NCI-H1417 treated with DMSO at 0.1 percent for 48 hours (cell line): ENCODE measurements at places on chromosomes 2 and 18.

DNA sequence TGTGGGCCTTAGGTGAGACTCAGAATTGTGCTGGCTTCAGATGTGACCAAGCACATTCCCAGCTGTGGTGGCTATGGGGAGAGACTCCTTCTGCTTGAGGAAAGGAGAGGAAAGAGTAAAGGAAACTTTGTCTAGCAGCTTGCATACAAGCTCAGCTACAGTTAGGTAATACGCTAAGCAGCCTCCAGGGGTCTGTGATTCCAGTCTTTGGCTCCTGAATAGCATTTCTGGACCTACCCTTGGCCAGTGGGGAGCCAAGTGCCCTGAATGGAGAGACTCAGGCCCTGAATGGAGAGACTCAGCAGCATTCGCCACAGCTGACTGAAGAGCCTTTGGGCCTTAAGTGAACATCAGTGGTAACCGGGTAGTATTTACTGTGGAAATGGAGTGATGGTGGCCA lies 227.4 kb upstream of the CDH7 start:
- no peak for DNase-seq

DNA sequence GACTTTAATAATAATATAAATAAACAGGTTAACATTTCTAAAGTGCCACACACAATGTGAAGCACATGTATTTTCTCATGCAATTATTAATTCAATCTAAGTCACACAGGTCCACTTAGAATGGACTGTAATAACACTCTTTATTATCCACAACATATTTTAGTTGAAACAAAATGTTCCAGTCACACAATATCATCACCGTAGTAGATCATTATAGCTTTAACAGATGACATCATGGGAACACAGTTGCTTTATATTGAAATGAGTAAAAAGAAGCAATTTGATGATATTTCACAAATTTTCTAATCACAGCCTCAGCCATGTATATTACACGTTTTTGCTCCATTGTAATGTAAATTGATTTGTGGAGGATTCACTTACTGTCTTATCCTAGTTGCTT lies 266.3 kb downstream of the MEIS1 start:
- DNase-seq, result no peak

DNA sequence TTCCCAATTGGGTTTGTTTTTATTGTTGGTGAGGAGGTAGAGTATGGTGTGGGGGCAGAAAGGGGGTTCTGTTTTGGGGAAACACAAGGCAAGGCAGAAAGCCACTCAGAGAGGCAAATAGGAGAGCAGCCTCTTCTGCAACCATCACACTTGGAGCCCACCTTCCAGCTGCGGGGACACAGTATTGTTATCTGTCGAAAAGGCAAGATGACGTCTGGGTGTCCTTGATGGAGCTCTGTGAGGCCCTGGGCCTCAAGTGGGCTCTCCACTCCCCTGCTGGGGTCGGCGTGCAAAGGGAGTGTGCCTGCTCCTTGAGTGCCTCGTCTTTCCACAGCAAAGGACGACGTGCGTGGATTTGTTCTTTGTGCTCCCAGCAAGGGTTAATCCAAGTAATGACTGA lies 227.6 kb downstream of the ANAPC1 start:
- no peak for DNase-seq

DNA sequence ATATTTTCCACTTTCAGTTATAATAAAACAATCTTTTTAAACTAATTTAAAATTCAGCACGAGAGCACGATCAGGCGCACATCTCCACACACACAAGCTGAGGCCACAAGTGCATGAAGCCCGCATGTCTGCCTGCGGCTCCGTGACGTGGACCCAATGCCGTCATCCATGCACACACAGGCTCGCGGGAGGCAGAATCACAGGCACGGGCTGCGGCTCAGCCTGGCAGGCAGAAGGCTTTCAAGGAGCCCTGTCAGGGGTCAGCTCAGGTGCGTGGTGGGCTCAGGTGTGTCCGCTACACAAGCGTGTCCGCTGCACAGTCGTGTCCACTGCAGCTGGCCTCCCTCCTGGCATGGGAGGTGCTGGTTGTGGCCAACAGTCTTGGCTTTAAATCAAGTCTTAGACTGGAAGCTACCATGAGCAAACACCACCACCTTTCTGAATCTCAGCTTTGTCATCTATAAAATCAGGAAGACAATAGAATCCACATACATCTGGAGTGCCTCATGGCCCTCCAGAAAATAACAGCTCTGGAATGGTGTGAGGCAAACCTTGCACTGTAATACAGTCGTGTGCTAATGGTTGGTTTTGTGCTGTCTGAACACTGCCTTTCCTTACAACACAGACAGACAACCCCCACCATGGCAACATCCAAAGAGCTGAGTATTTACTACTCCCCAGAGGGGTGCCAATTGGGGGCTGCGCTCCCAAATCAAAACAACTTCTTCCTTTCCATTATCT lies 210.1 kb downstream of the NDUFA10 start:
- DNase-seq, result no peak

GRCh38 chr2:229438430-229439159 lies 167.5 kb upstream of the PID1 start:
- no peak for DNase-seq

DNA sequence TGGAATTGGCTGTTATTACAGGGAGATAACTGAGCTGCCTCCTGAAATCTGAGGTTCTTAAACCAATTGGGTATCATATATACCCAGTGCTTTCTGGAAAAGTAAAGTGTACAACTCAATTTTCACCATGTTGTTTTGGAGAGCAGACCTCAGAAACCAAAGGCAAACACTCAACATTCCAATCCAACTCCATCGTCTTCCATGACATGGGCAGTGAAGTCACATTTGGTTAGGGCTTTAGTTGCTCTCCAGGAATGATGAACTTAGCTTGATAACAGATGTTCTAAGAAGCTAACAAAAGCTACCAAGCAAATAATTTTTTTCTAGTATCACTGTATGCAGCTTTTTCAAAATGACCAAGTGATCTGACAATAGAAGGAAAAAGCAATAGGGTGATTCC lies 107.0 kb upstream of the SLC35G4 start:
- no peak for DNase-seq

GRCh38 chr2:51734115-51734514 lies 702.2 kb upstream of the NRXN1 start:
- no peak for DNase-seq

- DNase-seq, result no peak
Observed at GRCh38 chr2:30710461-30710860, 96.8 kb downstream of the CAPN13 start.

GRCh38 chr2:113977060-113977659 lies 87.3 kb downstream of the ACTR3 start:
- no peak for DNase-seq

GRCh38 chr2:20551260-20551944 lies 99.5 kb downstream of the HS1BP3 start:
- DNase-seq, result no peak

- no peak for DNase-seq
Observed at GRCh38 chr18:27719680-27720079, 457.2 kb downstream of the CDH2 start.

GRCh38 chr2:73979021-73979420 lies 5.7 kb upstream of the TET3 start:
- no peak for DNase-seq

GRCh38 chr2:64906853-64907536 lies 82.2 kb upstream of the SLC1A4 start:
- no peak for DNase-seq

DNA sequence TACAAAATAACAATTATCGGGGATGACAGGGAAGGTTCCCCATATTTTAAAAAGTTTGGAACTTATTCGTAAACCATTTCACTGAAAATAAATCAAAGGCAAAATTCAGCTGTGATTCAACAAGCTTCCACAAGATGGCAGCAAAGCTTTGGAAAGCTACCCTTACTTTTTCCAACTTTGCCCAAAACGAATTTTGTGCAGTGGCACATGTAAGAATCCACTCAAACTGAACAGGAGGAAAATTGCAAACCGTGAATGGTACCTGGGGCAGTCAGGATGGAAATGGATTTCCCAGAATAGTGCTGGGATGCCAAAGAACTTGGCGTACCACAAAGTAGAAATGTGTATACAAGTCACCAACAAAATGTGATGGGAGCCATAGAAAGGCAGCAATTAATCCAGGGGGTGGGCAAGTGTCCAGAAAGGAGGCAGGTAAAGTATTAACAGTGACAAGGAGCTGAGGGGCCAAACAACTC lies 10.7 kb downstream of the RPL31 start:
- DNase-seq, result no peak

DNA sequence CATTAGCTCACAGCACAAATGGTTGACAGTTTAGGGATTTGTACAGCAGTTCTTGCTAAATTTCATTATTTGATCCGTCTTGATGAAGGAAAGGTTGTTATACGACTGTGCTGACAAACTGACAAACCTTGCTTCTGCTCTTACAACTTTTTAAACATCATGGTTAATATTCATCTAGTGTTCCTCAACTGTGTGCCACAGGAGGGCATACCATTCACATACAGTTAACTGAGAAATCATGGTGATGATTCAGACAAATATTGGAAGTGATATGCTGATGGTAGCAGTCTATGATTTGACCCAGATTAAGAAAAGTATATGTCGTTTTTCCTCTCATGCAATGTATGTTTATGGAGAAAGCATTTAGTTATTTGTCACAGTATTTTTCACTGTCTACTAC lies 129.8 kb upstream of the FSIP2 start:
- DNase-seq, result no peak

DNA sequence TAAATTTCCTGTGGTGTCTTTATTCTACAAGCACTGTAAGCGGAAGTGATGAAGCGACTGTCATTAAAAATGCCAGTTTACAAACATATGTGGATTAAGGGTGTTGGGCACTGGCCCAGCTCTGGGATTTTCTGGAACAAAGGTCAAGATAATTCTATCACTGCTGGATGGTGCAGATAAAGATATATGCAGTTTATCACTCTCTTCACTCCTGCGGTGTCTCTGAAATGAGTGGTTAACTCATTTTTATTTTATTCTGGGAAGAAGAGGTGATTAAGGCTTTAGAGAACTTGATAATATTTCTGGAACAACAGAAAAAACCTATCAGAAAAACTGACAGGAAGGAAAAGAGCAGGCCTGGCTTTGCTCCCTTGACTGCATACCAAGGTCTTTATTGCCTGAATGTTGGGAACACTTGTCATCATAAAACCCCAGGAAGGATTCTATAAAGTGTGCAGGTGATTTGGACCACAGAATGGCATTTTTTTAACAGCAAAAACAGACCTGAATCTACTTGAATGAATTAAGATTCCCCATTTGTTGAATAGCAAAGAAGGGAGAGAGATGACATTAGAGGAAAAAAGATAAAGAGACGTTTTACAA lies 32.4 kb downstream of the ABCB11 start:
- no peak for DNase-seq
